Naive thymus-derived CD4-positive, alpha-beta T cell (primary cell): ENCODE measurements at places on chromosomes 6 and 20. TPM values are rescaled to one million over a fixed set of nuclear protein-coding genes. Genes with fewer than 3 reads are reported as not detected.

PHACTR3 gene
- total RNA-seq: not detected

PDE10A gene
- total RNA-seq: not detected

BAG2 gene
- 3.7 TPM for total RNA-seq

GPR63 gene
- 2.5 and 3.1 TPM in 2 replicates for total RNA-seq

CDH26 gene
- total RNA-seq: 5.8 TPM

XKR7 gene
- 0.05 TPM in 1 of 2 replicates, not detected in the other for total RNA-seq

REV3L gene
- 19.9 TPM for total RNA-seq

SSTR4 gene
- not detected for total RNA-seq

DUSP15 gene
- not detected for total RNA-seq

FAM83C gene
- total RNA-seq: not detected

RING1 gene
- total RNA-seq: 46.4 TPM

TMEM217 gene
- total RNA-seq: 0.78 TPM

VSX1 gene
- not detected for total RNA-seq

ADAM33 gene
- total RNA-seq: not detected

SLA2 gene
- 78.2 and 80.7 TPM in 2 replicates for total RNA-seq

ZNF334 gene
- total RNA-seq: 0.50 TPM

PROKR2 gene
- not detected for total RNA-seq
